ENCODE measurements at places on chromosomes 1 and 21. TPM values are rescaled to one million over a fixed set of nuclear protein-coding genes. Genes with fewer than 3 reads are reported as not detected.

The CNIH3 gene
- 1.2 TPM for total RNA-seq

The RIPPLY3 gene
- not detected for total RNA-seq

The ARTN gene
- 0.17 TPM for total RNA-seq

The COG2 gene
- total RNA-seq = 15.3 TPM

The GIPC2 gene
- 3.0 TPM for total RNA-seq

The CLDN19 gene
- total RNA-seq = not detected

Data from bronchus fibroblast of lung (primary cell).